T-cell (primary cell): ENCODE measurements at places on chromosomes 3 and 15. TPM values are rescaled to one million over a fixed set of nuclear protein-coding genes. Genes with fewer than 3 reads are reported as not detected.

Gene KLHL24
- total RNA-seq: 101 TPM

Gene ISLR2
- total RNA-seq: not detected

Gene SSUH2
- total RNA-seq: not detected

Gene CCR3
- 0.33 TPM for total RNA-seq

Gene TMOD2
- total RNA-seq: 17.2 TPM

Gene SLC38A3
- total RNA-seq: not detected

Gene ABCC5
- 33.8 TPM for total RNA-seq

Gene ZBTB20
- total RNA-seq: 80.7 TPM

Gene PLSCR5
- total RNA-seq: not detected

Gene BLM
- total RNA-seq: 6.2 TPM

Gene GPR62
- total RNA-seq: not detected

Gene CASR
- 0.03 TPM for total RNA-seq

Gene CNTN3
- total RNA-seq: not detected

Gene PGBD4
- total RNA-seq: 3.1 TPM

Gene EPHA6
- total RNA-seq: not detected

Gene STXBP5L
- total RNA-seq: not detected

Gene ERICH6
- not detected for total RNA-seq

Gene NTRK3
- total RNA-seq: not detected

Gene NPAP1
- not detected for total RNA-seq

Gene WWTR1
- total RNA-seq: 0.43 TPM

Gene CKMT1A
- 0.16 TPM for total RNA-seq

Gene GP5
- 6.3 TPM for total RNA-seq

Gene ACOX2
- total RNA-seq: not detected

Gene CCDC13
- not detected for total RNA-seq

Gene PLSCR2
- not detected for total RNA-seq

Gene MYNN
- 15.1 TPM for total RNA-seq

Gene CCDC71
- total RNA-seq: 20.4 TPM

Gene STRIT1
- not detected for total RNA-seq

Gene KLHL25
- total RNA-seq: 15.9 TPM

Gene SLC9C1
- not detected for total RNA-seq

Gene SLC51B
- total RNA-seq: not detected

Gene TUSC7
- not detected for total RNA-seq

Gene ACVR2B
- total RNA-seq: 6.9 TPM

Gene GPR160
- total RNA-seq: 5.9 TPM

Gene SPTBN5
- total RNA-seq: 1.8 TPM
